ENCODE measurements at places on chromosomes 3 and 15. TPM values are rescaled to one million over a fixed set of nuclear protein-coding genes. Genes with fewer than 3 reads are reported as not detected.

The SEMA3B gene
- 390 TPM for total RNA-seq

The PLXNA1 gene
- total RNA-seq, result 35.9 TPM

The CERS3 gene
- 0.36 TPM for total RNA-seq

The LDHAL6B gene
- not detected for total RNA-seq

- no peak for DNase-seq
Measured at GRCh38 chr15:25416693-25417092, 22.1 kb downstream of the UBE3A start.

DNA sequence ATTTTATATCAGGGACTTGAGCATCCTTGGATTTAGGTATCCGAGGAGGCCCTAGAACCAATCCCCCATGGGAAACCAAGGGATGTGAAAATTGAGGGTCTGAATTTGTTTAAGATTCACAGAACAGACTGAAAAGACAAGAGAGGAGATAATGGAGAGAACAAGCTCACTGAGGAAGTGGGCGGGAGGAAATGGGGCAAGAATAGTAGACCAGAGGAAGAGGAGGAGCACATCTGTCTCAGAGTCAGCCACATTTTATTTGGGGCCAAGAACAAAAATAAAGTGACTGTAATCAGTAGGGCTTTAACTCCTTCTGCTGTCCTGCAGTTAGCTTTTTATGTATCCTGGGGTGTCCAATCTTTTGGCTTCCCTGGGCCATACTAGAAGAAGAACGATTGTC, 63.8 kb downstream of the BLM start:
- DNase-seq, result no peak

- no peak for DNase-seq
Measured at GRCh38 chr3:121995161-121996137, 26.6 kb downstream of the ILDR1 start.

DNA sequence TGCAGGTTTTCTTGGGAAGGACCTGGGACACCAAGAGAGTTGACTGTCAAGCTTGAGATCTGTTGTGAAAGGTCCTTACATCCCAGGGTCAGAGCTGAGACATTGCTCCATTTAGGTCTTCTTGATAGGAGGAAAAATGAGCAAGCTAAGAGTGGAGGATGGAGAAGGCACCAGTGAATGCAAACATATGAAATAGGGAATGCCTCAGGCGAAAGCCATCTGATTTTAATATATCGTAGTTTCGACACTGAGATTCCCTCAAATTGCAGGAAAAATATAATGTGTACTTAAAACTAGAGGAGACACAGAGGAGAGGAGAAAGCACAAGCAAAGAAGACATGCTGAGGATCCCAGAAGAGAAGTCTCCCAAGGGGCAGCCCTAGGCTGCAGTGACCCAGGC, 85.5 kb downstream of the TM4SF4 start:
- DNase-seq, result no peak

GRCh38 chr15:93801206-93801605, 430.2 kb upstream of the MCTP2 start:
- no peak for DNase-seq
